ENCODE measurements at places on chromosomes 16 and 17.

DNA sequence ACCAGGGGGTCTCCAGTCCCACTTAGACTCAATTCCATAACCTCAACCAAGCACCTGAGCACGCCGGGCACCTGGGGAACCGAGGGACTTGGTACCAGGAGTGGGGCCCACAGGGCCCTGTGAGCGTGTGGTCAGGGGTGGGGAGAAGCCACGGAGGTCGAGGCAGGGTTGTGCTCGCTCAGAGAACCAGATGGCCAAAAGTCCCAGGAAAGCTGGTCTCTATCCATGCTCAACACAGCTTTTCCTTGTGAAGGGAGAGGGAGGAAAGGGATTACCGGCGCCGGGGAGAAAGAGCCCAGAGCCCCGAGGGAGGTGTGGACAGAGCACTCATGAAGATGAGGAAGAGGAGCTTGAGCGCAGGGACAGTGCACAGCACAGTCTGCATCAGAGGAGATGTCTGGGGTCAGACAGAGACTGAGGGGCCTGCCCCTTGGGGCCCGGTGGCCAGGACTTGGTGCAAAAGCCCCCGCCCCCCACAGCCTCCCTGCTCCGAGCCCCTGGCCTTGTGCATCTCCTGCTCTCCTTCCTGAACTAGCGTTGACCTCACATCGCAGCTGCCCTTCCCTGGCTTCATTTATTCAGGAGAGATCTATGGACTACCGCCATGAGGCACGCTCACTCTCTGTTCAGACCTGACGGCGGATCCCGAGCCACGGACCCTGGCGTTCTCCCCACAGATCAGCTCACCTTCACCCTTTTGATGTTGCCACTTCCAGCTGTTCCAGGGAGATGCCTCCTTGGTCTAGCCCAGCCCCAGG is 355.4 kb upstream of the TNRC6C start:
- DNase-seq = no peak

GRCh38 chr16:86012221-86012620 is 113.3 kb downstream of the IRF8 start:
- DNase-seq = no peak

- DNase-seq = no peak
Observed at GRCh38 chr16:88970050-88970449, 7.0 kb downstream of the CBFA2T3 start.

DNA sequence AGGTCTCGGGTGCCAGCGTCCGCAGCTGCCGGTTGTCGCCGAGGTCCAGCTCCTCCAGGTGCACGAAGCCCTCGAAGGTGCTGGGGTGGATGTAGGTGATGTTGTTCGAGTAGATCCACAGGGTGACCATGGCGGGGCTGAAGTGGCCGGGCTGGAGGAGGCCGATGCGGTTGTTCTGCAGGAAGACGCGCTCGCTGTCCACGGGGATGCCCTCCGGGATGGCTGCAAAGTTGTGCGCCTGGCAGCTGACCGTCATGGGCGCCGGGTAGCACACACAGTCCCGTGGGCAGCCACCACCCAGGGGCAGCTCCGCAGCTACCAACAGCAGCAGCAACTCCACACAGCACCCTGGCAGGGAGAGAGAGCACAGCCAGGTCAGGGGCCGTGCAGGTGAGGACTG is 87.7 kb downstream of the RTN4RL1 start:
- DNase-seq = no peak

GRCh38 chr16:85579923-85580580 is 33.1 kb upstream of the GSE1 start:
- DNase-seq = no peak

GRCh38 chr16:9318764-9319163 is 227.3 kb downstream of the HAPSTR1 start:
- DNase-seq = no peak

- DNase-seq = peak; percentile 71
Observed at GRCh38 chr16:88686439-88687253, at the start of gene SNAI3. SNAI3 (minus strand) TSS chr16:88686507; CDS start chr16:88686406, 101 bp downstream.

- DNase-seq = no peak
Observed at GRCh38 chr16:88061346-88062110, 110.3 kb downstream of the BANP start.

- peak; percentile 77 for DNase-seq
Observed at GRCh38 chr16:57592591-57593003, 35.8 kb upstream of the ADGRG1 start.

- DNase-seq = no peak
Observed at GRCh38 chr16:66918803-66919568, at the start of gene CDH16. CDH16 (minus strand) TSS chr16:66918885; CDS start chr16:66918065, 820 bp downstream.

GRCh38 chr16:81571175-81571574 is 126.6 kb downstream of the CMIP start:
- DNase-seq = no peak

GRCh38 chr17:33730131-33730530 is 437.0 kb upstream of the ASIC2 start:
- DNase-seq = no peak

DNA sequence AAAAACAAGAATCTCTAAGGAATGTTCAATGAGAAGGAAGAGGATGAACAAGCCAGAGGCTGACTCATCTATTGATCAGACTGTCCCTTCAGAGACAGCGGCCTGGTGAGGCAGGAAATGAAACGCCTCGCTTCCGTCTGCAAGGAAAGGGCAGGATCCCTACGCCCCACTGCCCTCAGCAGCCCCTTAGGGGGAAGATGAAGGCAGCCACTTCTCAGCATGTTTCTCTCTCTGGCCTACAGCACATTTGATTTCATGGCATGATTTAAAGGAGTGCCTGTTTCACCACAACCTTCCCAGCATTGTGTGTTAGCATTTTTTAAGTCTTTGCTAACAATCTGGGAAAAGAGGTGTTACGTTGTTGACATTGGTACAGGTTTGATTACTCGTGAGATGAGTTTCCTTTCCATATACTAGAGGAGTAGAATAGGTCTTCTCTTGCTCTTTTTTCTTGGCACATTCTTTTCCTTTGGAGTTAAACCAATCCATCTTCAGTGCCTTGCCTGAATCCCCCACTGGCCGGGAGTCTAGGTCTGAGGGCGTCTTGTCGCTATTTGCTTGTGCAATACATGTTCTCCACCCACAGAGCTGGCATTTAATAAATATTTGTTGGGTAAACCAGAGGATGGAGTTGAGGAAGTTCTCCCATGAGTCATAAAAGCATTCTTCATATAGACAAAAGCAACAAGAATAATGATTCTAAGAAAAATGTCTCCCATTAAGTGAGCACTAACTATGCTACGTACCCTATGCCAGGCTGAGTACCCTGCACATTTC is 47.4 kb downstream of the RBFOX3 start:
- DNase-seq = no peak

- DNase-seq = no peak
Observed at GRCh38 chr17:69981441-69981840, 93.6 kb upstream of the KCNJ16 start.

DNA sequence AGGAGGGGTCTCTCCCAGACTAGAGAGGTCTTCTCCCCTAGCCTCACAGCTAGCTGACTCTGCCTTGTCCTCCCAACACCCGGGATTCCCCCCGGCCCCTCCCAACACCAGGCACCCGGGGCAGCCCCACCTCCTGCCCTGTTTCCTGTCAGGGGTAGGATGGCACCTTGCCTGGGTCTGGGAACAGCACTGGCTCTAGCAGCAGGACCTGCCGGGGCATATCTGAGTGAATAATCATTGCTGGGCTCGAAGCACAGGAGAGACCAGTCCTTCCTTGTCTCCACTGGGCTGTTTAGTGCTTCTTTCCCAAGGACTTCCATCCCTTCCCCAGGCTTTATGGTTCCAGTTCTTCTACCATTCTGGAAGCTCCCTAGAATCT is 25.7 kb downstream of the MINK1 start:
- no peak for DNase-seq

DNA sequence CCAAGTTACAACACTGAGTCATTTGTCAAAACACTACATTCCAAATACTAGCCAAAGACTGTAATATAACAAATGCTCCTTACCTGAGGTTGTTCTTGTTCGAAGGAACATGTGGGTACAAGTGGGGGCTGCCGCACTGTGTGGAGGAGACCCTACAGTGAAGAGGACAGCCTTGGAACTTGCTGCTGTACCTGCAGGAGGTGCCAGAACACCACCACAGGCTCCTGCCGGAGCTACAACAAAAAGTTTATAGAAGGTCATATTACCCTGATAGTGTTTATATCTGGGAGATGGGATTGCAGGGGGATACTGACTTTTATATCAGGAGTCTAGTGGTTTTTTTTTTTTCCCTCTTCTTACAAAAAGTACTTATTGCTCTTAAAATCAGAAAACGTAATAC is 37.8 kb upstream of the ALDH3A1 start:
- no peak for DNase-seq

GRCh38 chr17:2905696-2906501 is 109.7 kb downstream of the RAP1GAP2 start:
- DNase-seq = no peak

DNA sequence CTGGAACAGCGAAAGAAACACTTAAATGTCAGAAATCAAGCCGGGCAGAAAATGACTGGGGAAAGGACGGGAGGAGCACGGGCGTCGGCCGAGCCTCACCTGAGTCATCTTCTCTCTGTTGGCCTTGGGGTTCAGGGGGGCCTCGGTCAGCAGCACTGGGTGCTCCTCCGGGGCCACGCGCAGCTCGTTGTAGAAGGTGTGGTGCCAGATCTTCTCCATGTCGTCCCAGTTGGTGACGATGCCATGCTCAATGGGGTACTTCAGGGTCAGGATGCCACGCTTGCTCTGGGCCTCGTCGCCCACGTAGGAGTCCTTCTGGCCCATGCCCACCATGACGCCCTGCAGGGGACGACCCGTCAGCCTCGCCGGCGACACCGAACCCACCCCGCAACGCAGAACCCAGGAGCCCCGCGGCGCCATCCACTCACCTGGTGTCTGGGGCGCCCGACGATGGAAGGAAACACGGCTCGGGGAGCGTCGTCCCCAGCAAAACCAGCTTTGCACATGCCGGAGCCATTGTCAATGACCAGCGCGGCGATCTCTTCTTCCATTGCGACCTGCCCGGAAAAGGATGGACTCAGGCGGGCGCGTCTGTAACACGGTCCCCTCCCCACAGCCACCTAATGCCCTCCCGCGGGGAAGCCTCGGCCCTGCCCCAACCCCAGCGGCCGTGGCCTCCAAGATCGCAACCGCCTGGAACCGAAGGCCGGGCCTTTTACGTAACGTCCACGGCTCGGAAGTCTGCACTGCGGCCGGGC is 616 bp downstream of the ACTG1 start:
- DNase-seq = no peak

- no peak for DNase-seq
Observed at GRCh38 chr17:19975601-19976000, 2.0 kb downstream of the AKAP10 start.

GRCh38 chr17:55873017-55873758 is 122.3 kb downstream of the PCTP start:
- DNase-seq = no peak

DNA sequence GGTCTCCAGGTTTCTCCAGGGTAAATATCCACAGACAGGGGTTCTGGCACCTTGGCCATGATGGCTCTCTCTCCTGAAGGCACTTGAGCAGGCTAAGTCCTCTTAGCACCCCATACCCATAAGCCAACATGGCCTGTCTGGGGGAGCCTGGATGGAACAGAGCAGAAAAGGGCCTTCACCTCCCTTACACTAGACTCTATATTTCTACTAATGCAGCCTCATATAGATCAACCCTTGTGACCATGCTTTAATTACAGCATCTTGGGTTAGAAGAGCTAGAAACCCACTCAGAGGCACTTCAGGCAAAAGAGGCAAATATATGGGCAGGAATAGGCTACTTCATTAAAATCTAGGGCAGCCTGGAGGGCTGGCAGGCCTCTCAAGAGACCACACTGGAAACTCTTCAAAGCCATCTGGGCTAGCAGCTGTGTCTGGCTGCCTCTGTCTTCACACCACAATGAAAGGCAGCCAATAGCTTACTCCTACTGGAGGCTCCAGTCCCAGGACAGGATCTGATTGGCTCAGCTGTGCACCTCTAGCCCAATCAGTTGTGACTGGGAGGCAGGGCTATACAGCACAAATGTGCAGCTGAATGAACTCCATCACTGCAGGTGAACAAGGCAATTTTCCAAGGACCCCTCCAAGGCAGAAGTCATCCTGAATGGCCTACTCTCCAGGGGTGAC is 4.7 kb upstream of the CDT1 start:
- DNase-seq = no peak

DNA sequence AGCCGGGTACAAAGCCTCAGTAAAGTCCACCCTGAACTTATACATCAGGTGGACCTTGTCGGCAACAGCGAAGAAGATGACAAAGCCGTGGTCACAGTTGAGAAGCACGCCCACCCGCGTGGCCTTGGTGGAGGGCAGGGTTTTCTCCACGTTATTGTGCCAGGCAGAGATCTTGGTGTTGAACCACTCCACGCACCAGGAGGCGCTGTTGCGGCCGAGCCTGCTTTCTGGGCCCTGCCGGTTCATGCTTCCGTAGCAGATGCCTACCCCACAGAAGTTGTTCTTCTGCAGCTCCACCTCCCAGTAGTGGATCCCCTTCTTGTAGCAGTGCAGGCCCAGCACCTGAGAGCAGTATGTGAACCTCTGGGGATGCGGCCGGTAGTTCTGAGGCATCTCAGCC is 22.1 kb downstream of the TRIM25 start:
- DNase-seq = peak; percentile 31

- DNase-seq = no peak
Observed at GRCh38 chr16:70490261-70490660, 33.1 kb downstream of the COG4 start.

DNA sequence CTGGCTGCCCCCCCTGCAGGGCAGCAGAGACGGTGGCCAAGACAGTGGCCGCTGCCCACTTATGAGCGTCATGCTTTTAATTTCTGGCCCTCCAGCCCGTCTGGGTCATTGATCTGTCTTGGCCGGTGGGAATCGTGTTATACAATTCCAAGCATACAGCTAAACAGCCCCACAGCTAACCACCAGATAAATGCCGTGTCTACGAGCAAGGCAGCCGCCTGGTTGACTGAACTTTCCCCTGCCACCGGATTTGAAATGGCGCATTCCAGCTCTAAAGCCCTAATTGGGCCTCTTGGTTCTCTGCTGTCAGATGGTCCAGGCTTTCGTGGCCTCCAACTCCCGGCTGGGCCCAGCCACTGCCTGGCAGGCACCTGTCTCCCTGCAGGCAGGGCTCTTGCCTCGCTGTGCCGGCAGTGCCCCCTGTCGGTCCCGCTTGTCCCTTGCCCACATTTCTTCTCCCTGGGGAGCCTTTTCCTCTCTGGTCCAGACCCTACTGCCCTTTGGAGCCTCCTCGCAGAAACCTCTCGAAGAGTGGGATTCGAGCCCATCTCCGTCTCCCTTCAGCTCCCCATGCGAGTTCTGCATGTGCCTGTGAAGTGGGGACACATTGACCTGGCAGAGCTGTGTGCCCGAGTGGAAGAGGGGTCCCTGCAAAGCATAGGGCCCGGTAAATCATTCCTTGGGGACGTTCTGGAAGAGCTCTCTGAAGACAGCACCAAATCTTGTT is 1.8 kb upstream of the RBFOX3 start:
- no peak for DNase-seq
